ENCODE measurements at places on chromosomes 12 and 14.

- DNase-seq = peak; percentile 76
Observed at GRCh38 chr14:64855721-64856528, 23.8 kb downstream of the SPTB start.

GRCh38 chr12:25362646-25363045 lies 111.9 kb upstream of the KRAS start:
- no peak for DNase-seq

DNA sequence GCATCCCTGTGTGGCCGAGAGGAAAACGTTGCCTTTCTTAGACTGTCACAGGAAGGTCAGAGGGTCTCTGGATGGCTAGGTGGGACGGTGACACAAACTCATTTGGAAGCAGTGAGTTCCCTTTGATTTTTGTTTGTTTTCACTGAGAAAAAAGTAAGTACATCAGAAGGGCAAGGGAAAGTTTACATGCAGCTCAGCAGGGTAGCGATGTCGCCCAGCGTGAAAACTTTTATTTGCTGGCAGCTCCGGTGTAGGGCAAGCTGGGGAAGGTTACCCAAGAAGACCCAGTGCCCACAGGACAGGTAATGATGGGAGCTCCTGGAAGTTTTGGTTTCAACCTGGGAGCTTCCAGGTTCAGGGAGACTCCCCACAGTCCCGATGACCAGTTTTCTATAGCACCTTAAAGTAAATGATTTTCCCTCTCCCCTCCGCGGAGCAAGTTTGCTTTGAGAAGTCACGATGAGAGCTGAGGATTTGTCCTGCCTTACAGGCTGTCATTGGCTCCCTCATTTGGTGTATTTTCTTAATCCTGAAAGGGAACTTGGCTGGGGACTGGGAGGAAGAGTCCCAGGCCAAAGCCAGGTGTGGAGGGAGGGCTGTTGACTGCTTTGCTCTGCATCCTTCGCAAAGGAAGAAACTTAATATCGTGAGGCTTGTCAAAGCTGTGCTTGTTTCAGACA lies 64.7 kb upstream of the ESRRB start:
- no peak for DNase-seq

GRCh38 chr14:81594012-81594411 lies 60.4 kb upstream of the SEL1L start:
- DNase-seq = peak; percentile 10

DNA sequence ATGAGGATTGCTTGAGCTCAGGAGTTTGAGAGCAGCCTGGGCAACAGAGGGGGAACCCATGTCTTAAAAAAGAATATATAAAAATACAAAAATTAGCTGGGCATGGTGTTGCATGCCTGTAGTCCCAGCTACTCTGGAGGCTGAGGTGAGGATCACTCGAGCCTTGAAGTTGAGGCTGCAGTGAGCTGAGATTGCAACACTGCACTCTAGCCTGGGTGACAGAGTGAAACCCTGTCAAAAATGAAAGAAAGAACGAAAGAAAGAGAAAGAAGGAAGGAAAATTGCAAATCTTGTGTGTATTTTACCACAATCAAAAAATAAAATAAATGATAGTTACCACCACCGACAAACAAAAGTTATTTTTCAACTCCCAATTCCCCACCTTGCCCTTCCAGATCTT lies 45.3 kb downstream of the SPRING1 start:
- no peak for DNase-seq

GRCh38 chr12:3974883-3975282 lies 101.7 kb upstream of the PARP11 start:
- DNase-seq = no peak

GRCh38 chr12:45303945-45304344 lies 88.0 kb downstream of the ANO6 start:
- no peak for DNase-seq

- DNase-seq = no peak
Observed at GRCh38 chr12:26346736-26347135, 151.4 kb downstream of the SSPN start.

DNA sequence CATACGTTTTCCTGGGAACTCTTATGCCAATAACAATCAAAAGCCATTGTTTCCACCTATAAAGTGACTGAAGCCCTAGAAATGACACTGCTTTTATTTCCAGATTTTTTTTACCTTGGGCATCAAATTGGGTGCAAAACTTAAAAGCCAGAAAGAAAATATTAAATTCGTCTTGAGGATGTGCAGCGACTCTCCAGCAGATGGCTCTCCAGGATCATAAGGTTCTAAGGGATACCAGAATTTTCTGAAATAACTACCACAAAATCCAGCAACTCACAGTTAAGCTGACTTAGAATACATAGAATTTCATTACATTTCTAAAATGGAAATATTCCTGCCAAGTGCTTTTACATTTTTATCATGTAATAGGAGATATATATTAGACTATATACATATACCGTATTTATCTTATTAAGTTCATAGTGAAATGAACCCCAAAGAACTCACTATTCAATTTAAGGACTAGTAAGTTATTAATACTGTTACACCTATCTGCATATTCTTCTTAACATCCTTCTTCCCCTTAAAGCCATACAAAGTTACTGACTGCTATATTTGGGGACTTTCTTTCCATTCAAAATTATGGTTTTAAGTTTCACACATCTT lies 44.0 kb downstream of the ARMH4 start:
- peak; percentile 16 for DNase-seq

DNA sequence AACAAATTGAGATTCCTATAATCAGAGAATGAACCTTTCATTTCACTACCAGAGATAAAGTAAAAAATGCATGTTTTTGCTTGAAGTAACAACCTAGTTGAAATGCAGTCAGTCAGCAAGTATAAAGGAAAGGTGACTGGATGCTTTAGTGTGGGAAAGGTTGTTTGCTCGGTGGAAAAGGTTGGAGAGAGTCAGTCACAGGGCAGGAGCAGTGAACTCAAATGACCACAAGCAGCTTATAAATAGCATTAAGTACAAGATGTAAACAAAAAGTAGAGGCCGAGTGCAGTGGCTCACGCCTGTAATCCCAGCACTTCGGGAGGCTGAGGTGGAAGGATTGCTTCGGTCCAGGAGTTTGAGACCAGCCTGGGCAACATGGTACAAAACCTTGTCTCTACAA lies 98.1 kb upstream of the FGD4 start:
- DNase-seq = no peak

GRCh38 chr12:68890701-68891113 lies 42.3 kb downstream of the CPM start:
- DNase-seq = no peak

DNA sequence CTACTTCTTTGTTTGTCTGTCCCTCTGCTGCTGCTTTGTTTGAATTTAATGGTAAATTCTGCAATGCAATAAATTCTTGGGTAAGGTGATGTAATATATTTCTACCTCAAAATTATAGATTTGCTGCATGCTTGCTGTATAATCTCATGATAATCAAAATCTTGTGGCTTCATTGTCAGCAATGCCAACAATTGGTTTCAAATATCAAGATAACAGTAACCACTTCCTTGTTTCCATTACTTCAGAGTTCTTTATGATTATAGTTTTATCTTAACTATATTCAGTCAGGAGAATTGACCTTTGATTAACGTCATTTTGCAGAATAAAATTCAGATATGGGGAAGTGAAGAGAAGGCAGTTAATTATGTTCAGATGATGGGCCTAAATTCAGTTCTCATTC lies 30.2 kb upstream of the RNU6-8 start:
- DNase-seq = no peak

DNA sequence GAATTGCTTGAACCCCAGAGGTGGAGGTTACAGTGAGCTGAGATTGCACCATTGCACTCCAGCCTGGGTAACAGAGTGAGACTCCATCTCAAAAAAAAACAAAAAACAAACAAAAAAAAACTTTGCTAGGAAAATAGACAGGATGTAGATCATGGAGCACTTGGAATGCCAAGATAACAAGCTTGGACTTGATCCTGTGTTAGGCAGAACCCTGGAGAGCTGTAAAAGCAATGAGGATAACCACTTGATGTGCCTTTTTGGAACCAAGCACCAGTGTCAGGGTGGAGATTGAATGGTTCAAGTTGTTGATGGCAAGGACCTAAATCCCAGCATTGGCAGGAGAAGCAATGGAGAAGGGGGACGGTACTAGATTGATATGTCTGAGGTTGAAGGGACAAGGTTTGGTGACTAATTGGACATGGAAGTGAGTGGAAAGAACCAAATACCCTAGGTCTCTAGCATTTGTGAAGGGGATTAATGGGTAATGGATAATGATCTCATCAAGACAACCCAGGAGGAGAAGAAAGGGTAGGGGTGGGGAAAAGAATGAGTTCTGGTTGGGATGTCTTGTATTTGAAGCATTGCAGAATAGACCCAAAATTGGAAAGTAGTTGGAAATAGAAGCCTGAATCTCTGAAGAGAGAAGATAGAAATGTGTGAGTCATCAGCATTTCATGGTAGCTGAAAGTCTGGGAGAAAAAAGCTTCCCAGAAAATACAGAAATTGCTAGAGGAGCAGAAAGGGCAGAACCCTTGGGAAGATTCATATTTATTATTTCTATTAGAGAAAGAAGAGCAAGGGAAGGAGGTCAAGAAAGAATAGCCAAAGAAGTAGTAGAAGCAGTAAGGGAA lies 176.7 kb downstream of the NUAK1 start:
- DNase-seq = no peak

- no peak for DNase-seq
Observed at GRCh38 chr14:104184506-104184905, 46.1 kb downstream of the KIF26A start.

- DNase-seq = no peak
Observed at GRCh38 chr12:56998981-56999380, 7.4 kb downstream of the ZBTB39 start.

GRCh38 chr14:98028162-98028561 lies 1231.0 kb downstream of the VRK1 start:
- DNase-seq = no peak

- DNase-seq = no peak
Observed at GRCh38 chr12:80627782-80628181, 79.7 kb upstream of the MYF6 start.

- DNase-seq = no peak
Observed at GRCh38 chr14:22952418-22952817, 4.5 kb downstream of the HAUS4 start.

DNA sequence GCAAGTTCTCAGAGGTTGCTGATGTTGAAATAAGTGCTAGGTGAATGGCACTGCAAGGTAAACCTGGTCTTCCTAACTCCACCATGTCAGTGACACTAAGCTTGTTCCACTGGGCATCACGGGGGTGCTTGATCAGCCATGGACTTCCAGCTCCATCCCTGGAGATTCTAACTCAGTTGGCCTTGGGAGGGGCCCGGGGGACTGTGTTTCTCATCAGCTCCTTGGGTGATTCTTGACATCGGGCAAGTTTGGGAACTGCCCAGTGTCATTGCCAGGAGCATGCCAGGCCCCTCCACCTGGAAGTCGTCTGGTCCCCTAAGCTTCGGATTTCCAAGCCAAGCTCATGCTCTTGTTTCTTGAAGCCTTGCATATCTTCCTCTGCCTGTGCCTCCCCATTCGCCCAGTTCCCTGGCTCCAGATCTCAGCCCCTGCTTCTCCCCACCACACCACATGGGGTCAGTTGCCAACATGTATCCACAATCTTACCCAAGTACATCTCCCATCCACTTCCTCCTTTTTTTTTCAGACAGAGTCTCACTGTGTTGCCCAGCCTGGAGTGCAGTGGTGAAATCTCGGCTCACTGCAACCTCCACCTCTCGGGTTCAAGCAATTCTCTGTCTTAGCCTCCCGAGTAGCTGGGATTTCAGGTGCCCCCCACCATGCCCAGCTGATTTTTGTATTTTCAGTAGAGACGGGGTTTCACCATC lies 30.7 kb upstream of the RFLNA start:
- DNase-seq = no peak

GRCh38 chr14:36940476-36940875 lies 231.9 kb downstream of the SLC25A21 start:
- no peak for DNase-seq

DNA sequence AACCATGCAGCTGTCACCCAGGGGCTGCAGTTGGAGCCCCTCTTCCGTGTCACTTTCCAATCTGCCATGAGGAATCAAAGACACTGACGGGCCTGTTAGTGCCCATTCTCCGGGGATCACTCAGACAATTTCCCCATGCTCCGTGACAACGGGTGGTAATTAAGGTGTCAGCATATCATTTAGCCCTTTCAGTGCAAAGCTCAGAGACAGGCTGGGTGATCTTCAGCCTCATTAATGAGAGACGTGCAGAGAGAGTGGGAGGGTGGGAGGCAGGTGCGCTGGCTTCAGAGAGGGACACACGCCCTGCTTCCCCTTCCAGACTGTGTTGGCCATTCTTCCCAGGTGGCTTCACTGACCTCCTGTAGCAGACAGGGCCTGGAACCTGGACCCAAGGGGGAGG lies 58.7 kb downstream of the MVK start:
- DNase-seq = no peak

DNA sequence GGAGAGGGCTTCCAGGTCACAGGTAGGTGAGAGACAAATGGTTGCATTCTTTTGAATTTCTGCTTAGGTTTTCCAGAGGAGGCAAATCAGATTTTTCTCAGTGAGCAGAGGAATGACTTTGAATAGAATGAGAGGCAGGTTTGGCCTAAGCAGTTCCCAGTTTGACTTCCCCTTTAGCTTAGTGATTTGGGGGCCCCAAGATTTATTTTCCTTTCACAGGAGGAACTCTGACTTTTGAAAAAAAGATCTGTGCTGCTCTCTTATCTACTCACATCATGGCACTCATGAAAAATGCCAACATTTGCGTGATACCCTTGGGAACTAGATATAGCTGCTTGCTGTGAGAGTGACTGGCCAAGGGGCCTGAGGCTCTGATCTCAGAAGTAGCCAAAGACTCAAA lies 58.0 kb upstream of the EVL start:
- DNase-seq = no peak

DNA sequence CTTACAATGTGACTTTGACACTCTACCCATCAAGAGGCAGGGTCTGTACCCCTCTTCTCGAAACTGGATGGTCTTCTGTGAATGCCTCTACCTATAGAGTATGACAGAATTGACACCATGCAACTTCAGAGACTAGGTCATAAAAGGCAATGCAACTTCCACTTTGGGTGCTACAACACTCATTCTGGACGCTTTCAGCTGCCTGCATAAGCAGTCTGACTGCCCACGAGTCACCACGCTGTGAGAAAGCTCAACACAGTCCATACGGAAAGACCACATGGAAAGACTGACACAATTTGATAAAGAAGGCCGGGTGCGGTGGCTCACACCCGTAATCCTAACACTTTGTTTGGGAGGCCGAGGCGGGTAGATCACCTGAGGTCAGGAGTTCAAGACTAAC lies 14.9 kb downstream of the SLC7A7 start:
- no peak for DNase-seq

DNA sequence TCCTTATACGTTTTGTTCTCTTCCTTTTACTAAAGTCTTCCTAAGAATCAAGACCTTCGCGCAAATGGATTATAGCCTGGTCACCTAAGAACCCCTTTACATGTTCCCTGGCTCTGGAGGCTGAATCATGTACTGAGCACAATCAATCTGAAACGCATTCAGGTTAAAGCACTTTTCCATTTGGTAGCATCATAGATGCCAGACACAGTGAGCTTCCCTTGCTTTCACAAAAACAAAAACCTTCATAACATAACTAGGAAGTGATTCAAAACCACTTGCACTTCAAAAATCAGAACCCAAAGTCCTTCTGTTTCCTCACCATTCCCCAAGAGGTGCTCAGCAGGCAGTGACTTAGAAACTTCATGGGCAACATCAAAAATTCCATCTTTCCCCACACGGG lies 105.4 kb downstream of the CRACR2A start:
- DNase-seq = no peak

- DNase-seq = no peak
Observed at GRCh38 chr12:83172441-83172840, 485.7 kb downstream of the TMTC2 start.
